LoVo (cell line): ENCODE measurements at places on chromosomes 16 and 17.
A peak's percentile ranks its signal among the peaks of the same experiment; 100 is the strongest.

GRCh38 chr17:50832267-50832863 is 3.0 kb upstream of the WFIKKN2 start:
- DNase-seq, result no peak

GRCh38 chr16:2031081-2031577 is 4.4 kb downstream of the NHERF2 start:
- DNase-seq, result no peak

DNA sequence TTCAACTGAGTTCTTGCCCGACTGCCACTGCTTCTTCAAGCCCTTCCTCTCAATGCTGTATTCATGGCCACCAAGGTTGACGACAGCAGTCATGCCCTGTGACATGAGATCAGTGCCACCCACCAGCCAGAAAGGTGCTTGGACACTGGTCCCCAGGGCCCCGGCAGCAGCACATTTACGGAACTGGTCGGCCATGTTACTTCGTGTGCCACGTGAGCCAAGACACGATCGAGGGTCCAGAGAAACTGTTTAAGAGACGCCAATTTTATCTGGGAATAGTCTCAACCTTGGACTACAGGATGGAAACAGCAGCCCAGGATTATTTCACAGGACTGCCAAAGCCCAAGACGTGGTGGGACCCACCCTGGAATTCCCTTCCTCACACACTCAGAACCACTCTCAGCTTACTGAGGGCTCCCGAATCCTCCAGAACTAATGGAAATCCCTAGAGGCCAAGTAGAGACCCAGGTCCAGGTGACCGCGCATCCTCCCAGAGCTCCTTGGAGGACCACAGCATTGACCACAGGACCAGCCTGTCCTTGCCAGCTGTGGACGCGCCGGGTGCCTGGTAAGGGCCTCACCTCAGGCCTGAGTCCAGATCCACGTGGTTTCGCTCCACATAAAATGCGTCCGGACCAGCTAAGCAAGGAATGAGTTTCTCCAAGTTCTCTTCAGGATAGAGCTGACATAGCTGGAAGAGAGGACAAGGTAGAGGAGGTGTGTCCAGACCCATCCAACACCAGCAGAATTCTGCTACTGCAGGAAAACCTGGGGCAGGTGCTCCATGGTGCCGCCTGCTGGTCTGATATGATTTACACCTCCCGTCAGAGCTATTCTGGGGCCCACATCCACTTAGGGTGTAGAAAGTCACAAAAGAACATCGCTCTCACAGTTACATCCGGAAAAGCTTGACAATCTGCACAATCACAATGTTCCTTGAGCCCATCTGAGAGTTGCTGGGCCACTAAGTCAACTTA is 28.2 kb downstream of the MAP1LC3B start:
- no peak for DNase-seq

GRCh38 chr17:34412965-34413441 is 50.0 kb upstream of the CCL1 start:
- DNase-seq, result no peak

DNA sequence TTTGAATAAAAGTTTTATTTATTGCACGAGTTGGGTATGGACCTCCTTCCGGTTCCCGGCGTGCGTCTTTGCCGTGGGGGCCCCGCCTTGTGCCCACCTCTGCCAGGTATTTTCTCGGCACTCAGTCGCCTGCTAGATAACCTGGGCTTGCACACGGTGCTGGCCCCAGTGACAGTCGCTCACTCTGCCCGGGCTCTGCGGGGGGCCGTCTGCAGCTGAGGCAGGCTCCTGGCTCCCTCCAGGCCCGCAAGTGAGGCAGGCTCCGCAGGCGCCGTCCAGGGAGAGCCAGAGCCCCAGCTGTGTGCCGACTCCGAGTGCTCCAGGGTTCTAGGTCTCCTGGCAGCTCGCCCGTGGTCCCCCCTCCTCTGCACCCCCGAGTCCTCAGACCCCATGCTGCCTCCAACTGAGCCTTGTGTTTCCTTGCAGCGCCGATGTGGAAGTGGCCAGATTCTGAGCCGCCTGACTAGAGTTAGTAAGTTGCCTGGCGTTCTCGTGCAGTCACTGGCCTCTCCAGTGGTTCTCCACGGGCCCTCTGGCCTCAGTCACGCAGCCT is 54.7 kb upstream of the PVALEF start:
- DNase-seq, result no peak

DNA sequence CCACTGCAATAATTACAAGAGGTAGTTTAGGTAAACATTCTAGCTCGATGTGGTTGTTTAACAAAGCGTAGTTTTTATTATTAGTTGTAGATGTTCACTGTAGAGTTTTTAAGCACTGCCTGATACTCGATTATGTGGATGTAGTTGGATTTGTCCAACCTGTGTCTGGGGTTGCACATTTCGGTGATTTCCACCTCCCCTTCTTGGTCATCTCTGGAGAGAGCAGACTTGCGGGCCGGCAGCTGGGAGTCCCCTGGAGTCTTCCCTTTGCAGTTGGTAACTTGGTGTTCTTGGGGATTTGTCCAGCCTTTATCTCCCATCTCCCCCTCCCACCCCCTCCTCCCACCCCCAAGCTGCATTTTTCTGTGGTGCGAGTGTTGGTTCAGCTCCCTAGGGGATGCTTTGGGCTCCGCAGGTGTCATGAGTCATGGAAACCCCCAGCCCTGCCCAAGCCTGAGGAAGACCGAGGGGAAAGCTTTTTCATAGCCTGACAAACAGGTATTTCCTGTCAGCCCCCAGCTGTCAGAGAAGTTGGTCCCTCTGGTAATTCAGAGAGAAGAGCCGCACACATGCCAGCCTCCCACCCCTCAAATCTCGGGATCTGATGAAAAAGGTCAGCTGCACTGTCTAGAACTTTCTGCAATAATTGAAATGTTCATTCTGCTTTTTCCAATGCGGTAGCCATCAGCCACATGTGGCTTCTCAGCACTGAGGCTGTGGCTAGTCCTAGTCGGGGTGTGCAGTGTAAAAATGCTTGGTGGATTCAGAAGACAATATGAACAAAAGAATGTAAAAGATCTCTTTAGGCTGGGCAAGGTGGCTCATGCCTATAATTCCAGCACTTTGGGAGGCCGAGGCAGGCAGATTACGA is 50.3 kb downstream of the KSR1 start:
- DNase-seq, result no peak

- no peak for DNase-seq
Observed at GRCh38 chr16:89120281-89120680, 26.6 kb downstream of the ACSF3 start.

- DNase-seq, result no peak
Observed at GRCh38 chr17:50111673-50112655, 16.8 kb downstream of the PDK2 start.

- no peak for DNase-seq
Observed at GRCh38 chr16:57084996-57085395, 7.4 kb upstream of the CPNE2 start.

- no peak for DNase-seq
Observed at GRCh38 chr16:81310045-81310644, 4.6 kb upstream of the GAN start.

GRCh38 chr17:65190467-65191097 is 53.4 kb downstream of the RGS9 start:
- DNase-seq, result no peak

DNA sequence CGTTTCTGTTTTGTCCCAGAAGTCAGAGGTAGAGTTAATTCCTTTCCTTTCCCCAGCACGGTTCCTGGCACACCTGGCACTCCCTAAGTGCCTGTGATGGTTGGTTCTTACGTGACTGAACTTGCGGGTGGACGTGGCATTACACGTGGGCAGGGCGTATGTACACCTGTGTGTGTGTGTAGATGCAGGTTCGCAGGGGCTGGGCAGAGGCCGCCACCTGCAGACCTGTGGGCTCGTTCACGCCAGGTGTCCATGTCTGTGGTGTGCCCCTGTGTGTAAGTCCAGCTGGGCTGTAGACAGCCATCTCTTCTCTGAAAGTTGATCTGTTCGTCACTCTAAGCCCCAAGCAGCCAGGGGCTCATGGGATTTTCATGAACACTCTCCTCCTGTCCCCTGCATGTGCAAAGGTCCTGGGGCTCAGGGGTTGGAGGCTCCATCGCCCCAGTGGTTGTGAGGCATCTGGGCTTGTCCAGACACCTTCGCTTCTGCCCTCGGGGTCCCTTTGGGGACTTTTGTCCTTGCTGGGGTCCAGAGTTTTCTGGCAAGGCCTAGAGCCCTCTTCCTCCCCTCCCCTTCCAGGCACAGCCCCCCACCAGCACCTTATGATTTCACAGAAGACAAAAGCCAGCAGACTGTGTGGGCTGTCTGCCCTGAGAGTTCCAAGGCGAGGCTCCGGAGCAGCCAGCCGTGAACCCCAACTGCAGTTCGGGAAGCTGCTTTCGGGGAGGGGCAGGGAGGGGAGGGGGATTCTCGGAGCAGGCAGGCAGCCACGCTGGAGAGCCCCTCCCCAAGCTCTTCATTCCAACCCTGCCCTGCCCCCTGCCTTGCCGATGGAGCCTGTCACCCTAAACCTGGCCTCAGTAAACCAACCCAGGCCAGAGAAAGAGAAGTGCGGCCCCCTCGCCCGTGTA is 5.4 kb upstream of the FSCN2 start:
- no peak for DNase-seq

- no peak for DNase-seq
Observed at GRCh38 chr16:10751291-10751697, 7.7 kb downstream of the NUBP1 start.

- no peak for DNase-seq
Observed at GRCh38 chr17:55023626-55024025, 55.1 kb downstream of the STXBP4 start.

- DNase-seq, result no peak
Observed at GRCh38 chr16:86476956-86477534, 33.3 kb upstream of the FOXF1 start.

- no peak for DNase-seq
Observed at GRCh38 chr17:321386-321941, 31.1 kb downstream of the RPH3AL start.

- peak; percentile 32 for DNase-seq
Observed at GRCh38 chr16:88505405-88506082, 52.5 kb downstream of the ZFPM1 start.

DNA sequence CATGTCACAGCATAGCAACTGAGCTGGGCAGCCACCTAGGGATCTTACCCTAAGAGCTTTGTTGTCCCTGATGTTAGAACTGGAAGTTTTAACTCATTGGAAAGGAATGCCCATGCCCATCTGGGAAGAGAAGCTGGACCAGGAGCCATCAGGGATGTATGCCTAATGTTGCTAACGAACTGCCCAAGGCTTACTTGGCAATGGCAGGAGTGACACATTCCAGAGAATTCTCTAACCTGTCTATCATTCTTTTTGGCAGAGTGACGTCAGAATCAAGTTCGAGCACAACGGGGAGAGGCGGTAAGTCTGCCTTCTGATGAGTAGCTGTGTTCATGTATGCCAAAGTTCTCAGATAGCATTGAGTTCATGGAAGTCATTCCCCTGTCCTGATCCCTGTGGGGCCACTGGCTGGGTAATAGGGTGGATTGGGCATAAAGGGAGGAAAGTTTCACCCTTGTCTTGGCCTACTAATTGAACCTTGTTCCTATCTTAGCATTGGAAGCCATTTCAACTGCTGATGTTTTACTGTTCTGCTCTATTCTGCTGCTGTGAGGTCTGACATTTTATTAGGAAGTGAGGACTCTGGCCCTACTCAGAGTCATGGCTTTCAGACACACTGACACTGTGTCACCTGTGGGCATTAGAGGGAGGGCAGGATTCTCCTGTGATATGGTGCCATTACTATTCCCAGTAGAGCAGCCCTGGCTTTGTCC is 23.7 kb downstream of the MAP3K3 start:
- DNase-seq, result no peak

DNA sequence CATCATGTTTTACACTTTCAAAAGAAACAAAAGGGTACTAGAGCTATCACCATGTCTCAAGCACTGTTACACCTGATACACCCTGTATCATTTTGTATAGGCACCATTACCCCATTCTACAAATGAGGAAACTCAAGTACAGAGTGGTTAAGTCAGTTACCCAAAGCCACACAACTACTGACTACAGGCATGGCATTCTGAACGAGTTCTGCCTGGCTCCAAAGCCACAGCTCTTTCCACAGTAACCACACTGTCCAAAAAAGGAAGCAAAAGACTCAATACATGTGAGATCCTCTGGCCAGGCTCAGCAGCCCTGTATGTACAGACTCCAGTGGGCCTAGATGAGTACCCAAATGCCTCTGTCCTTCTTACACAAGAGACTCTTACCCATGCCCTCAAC is 4.7 kb downstream of the DYNC1LI2 start:
- no peak for DNase-seq

DNA sequence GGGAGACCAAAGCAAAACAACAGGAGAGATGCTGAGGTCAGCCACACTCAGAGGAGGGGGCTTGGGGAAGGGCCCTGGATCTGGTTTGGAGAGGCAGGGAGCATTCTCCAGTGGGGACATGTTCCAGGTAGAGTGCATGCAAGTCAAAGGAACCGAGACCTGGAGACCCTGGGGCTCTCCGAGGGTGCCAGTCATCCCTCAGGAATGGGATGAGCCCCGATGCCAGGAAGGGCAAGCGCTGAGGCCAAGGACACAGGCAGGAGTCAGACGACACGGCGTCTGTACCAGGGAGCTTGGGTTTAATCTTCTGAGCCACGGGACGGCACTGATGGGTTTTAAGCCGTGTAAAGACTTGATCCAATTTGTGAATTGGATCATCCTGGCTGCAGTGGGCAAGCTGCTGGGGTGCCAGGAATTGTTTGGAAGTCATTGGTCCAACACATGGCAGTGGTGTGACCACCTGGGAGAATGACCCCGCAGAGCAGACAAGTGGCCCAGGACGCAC is 32.9 kb upstream of the ANKRD40CL start:
- no peak for DNase-seq

DNA sequence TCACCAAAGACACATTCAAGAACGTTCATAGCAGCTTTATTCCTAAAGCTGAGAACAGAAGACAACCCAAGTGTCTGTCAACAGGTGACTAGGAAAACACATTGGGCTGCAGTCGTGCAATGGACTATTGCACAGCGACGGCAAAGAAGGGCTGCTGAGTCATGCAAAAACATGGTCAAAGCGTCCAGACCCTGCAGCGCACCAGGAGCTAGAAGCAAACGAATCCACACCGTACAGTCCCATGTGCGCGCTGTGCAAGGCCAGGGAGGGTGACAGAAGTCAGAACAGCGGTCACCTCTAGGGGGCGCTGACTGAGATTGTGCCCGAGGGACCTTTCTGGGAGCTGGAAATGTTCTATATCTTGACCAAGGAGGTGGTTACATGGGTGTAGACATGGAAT is 266.4 kb downstream of the MAF start:
- DNase-seq, result no peak

DNA sequence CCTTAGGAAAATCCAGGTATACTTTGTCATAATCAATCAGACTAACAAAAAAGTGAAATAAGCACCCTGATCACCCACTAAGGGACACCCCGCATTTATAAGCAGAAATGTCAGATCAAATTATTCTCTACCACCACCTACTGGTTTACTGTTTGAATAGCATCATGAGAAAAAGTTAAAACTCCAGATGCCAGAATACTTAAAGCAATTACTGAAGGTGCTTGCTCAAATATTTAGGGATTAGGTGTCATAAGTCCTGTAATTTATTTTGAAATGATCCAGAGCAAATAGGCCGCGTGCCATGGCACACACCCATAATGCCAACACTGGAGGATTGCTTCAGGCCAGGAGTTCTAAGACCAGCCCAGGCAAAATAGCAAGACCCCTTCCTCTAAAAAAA is 2.3 kb downstream of the TOP2A start:
- DNase-seq, result peak; percentile 42

GRCh38 chr17:7222093-7222971 is 2.6 kb downstream of the ACADVL start:
- no peak for DNase-seq
